ENCODE measurements at places on chromosomes 3 and 15. TPM values are rescaled to one million over a fixed set of nuclear protein-coding genes. Genes with fewer than 3 reads are reported as not detected.

Gene LOXL1
- 3.0 TPM for polyA plus RNA-seq

- DNase-seq: no peak
Measured at GRCh38 chr15:85336880-85337279, 43.5 kb upstream of the AKAP13 start.

- DNase-seq: no peak
Measured at GRCh38 chr3:62818347-62818746, 56.9 kb downstream of the CADPS start.

DNA sequence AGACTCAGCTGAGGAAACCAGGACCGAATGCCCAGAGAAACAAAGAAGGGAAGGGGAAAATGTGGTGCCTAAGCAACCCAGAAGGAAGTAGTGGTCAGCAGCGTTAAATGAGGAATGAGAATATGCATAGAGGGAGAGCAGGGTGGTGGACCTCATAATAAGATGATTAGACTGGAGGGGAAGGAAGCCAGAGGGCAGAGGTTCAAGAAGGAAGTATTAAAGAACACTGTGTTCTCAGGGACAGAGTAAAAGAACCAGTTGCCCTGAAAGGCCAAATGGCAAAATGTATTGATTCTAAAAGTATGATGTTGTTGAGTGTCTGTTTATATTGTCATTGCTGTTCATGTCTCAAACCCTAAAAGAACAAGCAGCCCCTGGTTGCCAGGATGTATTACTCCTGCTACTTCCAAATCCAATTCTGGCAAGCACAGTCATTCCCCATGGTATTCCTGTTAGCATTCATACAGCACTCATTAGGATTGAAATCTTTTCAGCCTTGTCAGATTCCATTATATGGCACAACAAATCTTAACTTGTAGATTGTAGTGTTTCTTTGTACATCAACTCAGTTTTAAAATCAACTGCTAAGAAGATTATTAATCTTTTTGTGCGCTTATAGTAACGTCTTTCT lies 23.4 kb downstream of the P2RY1 start:
- no peak for DNase-seq

- peak; percentile 33 for DNase-seq
Measured at GRCh38 chr15:25703726-25704125, 159.4 kb downstream of the ATP10A start.

Gene LSAMP
- polyA plus RNA-seq: 1.2 TPM

Gene GAP43
- 8.2 TPM for polyA plus RNA-seq

Gene AGBL1
- not detected for polyA plus RNA-seq

Data from sigmoid colon (tissue), 7 donors.